H4 (cell line): ENCODE measurements at places on chromosomes 3 and 15.

DNA sequence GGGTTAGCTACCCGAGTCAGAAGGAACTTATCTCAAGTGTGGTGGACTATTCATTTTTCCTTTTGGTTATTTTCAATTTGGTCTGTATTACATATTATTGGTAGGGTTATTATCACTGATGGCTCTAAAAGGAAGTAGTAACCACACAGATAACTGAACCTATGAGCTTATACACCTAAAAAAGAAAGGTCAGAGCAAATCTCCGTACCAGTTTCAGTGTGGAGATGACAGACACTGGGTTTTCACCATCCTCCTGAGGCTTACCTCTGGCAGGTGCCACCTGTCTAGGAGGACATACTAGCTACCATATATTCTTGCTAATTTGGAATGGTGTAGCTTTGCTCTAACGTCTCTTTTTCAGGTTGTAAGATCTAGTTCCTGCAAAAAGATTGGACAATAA is 10.2 kb downstream of the GAP43 start:
- no peak for DNase-seq

DNA sequence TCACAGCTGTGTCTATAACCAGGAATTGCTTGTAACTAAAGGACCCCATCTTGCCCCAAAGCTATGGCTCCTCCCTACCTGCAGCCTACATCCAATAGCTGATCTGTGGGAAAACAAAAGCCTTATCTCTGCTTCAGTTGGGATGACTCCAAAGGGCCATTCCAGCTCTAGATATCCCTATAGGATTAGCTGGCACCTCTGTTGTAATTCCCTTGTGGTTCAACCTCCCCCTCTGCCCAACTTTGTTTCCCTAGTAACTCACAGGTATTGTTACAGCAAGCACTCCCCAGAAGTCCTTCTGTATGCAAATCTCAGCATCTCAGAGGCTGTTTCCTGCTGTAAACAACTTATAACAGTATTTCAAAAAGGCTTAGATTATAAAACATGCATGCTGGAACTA is 478.6 kb downstream of the AGBL1 start:
- no peak for DNase-seq

DNA sequence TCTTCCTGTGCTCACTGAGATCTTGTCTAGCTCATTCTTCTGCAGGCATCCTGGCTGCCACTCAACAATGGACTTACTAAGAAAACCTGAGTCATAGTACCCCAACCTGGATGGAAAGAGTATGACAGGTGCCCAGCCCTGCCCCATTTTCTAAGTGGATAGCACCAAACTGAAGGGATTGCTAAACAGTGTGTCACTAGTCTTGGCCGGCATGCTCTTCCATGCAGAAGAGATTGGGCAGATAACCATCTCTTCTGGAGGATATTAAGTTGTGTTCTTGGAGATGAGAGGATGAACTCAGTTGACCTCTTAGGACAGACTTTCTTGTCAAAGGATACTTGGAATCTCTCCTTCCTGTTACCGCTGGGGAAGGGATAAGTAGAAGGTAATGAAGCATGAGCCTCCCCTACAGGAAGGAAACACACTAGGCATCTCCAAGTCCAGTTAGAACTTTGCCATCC is 797.5 kb downstream of the AGBL1 start:
- DNase-seq, result no peak

DNA sequence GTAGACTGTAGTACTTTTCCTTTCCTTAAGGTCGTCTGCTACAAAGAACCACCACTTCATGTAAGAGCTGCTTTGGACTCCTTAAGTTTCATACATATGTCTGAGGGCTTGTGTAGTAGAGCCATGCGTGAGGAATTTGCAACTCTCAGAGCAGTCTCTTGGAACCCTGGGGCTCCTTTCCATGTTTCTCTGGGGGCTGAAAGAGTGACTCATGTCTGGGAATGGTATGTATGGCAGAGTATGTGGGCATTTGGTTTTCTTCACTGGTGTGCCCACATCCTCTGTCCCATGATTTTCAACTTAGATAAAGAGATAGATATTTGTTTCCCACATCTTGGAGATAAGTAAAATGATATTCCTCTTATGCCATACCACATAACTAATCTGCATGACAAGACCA is 20.6 kb upstream of the RBM5 start:
- DNase-seq, result no peak

- no peak for DNase-seq
Measured at GRCh38 chr3:158106766-158107471, 699 bp upstream of the SHOX2 start.
